Uterus (tissue), 4 donors: ENCODE measurements at places on chromosomes 1 and 21. TPM values are rescaled to one million over a fixed set of nuclear protein-coding genes. Genes with fewer than 3 reads are reported as not detected.

Gene FCAMR
- not detected for total RNA-seq

Gene IL24
- total RNA-seq = not detected

Gene TFAP2E
- total RNA-seq = 3.6 TPM

Gene WDR64
- not detected for total RNA-seq

Gene SPATA21
- total RNA-seq = not detected

Gene SLAMF7
- 0.76 TPM for total RNA-seq

Gene DISC1
- 7.1 TPM for total RNA-seq

Gene RGL1
- total RNA-seq = 6.9 TPM

Gene CTPS1
- total RNA-seq = 30.9 TPM

Gene OR2L2
- not detected for total RNA-seq

Gene ROR1
- 10.9 TPM for total RNA-seq

Gene BROX
- 12.1 TPM for total RNA-seq

Gene EXOC8
- total RNA-seq = 27.1 TPM

Gene LCE1E
- not detected for total RNA-seq

Gene LAD1
- total RNA-seq = 4.8 TPM

Gene LENEP
- not detected for total RNA-seq

Gene TSPAN1
- total RNA-seq = 40.9 TPM

Gene CD1B
- total RNA-seq = not detected

Gene CNN3
- 604 TPM for total RNA-seq

Gene LEFTY1
- not detected for total RNA-seq

Gene FCGR1A
- 1.6 TPM for total RNA-seq
